ENCODE measurements at places on chromosomes 12 and 14.

DNA sequence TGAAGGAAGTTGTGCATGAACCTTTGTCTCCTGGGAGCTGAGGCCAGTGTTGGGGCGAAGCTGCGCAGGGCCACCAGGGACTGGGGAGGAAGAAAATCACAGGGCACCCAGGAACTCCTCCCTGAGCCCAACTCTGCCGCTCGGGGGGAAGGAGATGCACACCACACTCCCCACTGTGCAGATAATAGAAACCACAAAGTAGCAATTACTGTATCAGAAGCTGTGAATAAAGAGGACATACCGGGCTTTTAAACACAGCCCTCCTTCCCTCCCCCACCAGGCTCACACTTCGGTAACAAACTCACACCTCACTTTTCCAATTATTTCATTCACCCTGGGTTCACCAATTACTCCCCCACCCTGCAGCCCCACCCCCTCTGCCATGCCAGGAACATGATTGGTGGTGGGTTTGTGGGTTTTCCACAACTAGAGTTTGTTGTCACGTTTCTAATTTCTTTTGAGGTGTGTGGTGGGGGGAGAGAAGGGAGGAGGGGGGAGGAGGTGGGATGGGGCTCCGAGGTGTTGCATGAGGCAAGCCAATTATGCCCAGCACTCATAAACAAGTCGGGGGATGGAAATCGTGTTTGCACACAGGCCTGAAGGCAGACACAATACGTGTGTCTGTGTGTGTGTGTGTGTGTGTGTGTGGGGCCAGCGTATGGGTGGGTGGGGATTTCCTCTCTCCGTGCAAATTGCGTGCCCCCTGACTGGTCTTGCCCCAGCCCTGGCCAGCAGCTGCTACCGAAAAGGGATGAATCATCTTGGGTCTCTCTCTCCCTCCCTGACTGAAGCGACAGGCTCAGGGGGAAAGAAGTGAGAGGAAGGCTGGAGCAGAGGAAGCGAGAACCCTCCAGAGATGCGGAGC is 103.3 kb downstream of the RBM19 start:
- no peak for DNase-seq

DNA sequence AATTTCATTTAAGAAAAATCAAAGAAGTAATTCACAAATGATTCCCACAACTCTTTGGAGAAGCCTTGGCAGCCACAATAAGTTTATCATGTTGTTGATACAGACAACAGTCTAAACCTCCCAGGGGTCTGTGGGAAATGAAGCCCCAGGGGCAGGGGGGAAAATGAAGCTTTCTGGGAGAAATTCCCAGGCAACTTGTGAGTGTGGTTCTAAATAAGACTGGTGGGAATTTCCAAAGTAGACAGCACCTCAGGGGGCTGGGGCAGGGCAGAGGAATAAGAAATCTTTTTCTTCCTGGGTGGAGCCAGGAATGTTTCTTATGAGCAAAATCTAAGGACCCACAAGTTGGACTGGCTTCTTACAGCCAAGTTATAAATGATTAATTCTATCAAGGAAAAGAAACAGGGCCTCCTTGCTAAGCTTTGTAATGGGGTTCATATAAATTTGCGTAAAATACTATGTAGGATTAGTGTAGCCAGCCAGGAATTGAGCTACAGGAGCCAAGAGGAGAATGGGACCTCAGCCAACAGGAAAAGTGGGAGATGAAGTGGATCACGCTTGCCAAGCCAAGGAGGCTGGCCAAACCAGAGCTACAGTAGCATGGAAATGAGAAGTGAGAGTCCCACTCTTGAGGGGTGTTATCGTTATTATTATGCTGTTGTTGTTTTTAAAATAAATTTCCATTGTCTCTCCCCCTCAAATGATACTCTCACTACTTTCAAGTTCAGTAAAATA is 182.9 kb upstream of the FAR2 start:
- DNase-seq: peak; percentile 39

DNA sequence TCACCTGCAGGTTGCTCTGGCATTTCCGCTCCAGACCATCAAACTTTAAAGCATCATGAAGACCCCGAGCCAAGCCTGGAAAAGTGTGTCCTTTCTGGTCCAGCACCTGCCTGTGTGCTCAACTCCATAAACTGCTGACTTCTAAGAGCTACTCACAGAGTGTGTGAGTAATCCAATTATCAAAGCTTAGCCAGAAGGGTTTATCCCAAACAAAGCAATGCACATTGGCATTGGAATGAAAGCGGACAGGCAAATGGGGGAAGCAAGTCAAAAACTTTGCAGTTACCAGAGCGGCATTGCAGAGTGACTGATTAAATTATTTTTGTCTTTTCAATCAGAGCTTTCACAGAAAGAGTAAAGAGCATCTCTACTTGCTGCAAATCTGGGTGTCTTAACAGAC is 1262.4 kb upstream of the SEL1L start:
- DNase-seq: no peak

GRCh38 chr12:38664661-38665269 is 240.6 kb downstream of the CPNE8 start:
- no peak for DNase-seq

DNA sequence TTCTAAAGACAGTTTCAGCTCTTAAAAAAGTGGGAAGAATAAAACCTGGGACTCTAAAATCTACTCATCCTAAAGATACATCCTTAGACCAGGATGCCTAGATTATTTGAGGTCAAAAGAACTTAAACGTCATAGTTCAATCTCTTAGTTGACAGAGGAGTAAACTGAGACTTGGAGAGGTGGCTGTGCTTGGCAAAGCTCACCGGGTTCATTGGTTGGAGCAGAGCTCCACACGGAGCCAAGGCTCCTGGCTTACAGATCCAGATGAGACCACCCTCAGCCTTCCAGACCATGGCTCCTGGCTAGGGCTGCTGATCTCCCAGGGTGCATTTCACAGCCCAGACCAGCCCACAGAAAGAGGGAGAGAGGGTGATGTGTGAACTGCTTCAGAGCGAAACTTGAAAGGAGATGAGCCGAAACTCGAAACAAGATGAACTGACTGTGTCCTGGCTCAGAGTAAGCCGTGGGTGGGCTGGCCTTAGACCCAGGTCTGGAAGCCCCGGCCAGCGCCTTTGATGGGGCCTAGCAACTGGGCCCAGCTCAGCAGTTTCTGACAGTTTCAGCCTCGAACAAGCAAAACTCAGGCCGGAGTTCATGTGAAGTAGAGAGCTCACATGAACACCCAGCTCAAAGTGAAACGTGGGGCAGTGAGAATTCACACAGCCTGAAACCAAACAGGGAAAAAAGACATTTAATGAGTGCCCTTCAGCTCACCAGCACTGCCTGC is 1044.8 kb downstream of the BCL11B start:
- DNase-seq: no peak

DNA sequence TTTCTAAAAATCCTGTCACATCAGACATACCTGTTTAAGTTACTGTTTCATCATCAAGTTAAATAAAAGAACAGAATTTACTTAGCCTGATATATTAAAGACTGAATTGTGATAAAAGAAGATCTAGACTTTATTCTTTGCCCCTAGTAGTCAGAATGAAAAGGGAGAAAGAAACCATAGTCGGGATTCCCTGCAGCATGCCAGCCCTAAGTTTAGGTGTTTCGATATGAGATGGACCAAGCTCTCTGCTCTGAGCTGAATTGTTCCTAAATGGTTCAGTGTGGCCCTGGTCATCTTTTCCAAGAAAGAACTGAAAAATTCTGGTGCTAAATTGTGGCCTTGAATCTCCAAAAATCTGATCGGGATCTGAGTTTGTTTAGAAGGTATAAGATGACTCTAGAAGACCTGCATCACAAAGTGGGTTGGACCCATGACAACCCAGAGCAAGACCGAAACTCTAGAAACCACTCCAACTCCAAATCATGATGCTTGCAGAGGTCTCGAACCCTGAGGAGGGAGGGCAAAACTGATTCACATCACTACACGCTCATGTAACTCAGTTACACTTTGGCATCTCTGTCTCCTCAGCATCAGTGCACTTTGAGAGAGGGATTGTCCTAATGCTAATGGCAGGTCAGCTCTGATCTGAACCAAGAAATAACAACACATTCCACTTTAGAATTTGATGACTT is 15.7 kb downstream of the PTGER2 start:
- no peak for DNase-seq

DNA sequence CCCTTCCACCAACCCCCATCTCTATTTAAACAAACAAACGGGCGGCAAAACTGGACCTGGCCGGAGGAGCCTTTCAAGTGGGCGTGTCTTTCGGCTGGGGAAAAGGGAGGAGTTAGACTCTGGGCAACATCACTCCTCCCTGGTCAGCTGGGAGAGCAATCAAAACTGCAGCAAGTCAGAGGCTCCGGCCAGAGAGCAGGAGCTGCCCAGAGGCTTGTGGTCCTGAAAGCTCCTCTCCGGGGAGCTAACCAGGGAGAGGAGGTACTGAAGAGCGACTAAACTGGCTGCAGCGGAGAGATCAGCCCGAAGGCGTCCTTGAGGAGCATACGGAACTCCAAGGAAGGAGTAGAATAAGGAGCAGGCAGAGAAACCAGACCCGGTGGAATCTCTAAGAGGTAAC is at the start of gene NEUROD4:
TSS of gene NEUROD4 (plus strand) at position 191 of the 400 bp plus-strand sequence. CDS start 6,466 bp downstream, outside the sequence.
- DNase-seq: peak; percentile 19

DNA sequence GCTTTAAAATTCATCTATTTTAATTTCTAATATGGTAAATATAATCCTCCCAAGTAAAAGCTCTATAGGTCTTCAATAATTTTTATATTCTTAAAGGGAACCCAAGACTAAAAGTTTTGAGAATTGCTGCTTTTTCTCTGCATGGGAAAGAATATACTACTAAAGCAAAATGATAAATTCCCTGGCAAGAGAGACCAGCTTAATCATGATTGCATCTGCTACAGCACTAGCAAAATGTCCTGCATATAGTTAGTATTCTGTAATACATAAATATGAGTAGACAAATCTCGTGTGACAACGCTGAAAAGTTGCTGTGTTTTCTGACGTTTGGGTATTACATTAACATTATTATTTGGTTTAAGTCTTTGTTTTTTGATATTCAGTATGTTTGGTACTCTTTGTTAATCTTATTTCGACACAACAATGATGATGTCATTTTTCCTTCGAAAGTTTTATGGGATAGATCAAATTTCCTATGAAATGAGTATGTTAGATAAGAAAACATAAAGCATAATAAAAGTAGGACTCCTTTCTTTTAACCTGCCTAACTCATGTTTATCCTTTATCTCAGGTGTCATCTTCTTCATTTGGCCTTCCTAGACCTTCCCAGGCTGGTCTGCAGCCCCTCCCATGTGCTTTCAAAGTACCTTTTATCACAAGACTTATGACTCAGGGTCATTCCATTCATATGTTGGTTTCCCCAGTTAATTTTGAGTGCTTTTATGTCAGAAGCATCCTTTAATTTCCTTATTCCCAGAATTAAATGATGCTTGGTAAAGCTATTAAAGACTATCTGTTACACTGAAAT is 321.9 kb downstream of the RAD51B start:
- no peak for DNase-seq

DNA sequence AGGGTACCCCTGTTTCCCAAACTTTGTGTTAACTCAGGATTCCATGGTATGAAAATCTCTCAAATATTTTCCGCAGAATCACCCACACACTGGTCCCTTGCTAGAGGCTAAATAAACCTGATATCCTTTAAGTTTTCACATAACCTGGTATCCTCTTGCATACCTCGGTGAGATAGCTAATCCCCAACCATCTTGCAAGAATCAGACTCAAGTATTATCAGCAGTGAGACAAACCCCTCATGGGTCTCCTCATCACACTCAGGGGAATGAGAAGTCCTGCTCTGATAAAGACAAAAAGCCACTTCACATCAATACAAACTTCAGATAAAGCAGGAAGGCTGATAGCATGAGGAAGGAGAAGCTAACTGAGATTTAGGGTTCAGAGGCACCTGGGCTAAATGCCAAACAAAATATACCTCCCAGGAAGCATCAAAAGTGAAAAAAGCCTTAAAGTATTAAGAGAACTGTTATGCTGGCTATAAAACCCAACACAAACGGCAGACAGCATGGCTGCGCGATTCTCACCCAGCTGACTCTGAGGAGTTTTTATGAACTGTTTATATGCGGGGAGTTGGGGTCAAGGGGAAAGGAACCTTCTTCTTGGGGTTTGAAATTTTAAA is 96.5 kb downstream of the FOXN3 start:
- DNase-seq: no peak

GRCh38 chr12:28175098-28175589 is 15.1 kb upstream of the CCDC91 start:
- no peak for DNase-seq

- DNase-seq: no peak
Observed at GRCh38 chr12:84924981-84925380, 12.4 kb upstream of the SLC6A15 start.

DNA sequence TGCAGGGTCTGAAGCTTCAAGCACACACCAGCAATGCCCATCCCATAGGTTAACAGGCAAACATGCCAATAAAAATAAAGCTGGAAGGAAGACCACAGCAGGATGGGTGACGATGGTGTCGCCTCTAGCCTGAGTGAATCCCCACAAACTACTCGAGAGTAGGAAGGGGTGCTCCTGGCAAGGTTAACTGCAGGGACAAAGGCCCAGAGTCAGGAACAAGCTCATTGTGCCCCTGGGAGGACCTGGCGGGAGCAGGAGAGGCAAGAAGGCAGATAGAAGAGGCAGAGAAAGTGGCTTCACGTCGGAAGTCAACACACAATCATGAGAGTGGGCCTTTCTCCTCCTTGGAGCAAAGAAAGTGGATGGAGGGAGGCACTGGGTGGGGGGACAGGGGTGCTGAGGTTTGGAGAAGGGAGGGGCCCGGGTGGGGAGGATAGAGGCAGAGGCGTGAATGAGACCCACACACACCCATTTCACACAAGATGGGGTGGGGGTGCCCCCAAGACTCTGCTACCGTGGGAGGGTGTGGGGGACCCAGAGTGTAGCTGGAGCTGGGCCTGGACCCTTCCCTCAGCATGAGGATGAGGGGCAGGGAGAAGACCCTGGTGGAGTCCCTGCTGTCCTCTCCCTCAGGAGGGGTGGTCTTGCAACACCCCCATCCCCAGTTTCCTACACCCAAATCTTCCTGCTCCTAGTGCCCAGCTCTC is 43.1 kb downstream of the DIO3 start:
- DNase-seq: peak; percentile 4

GRCh38 chr12:47799357-47799955 is 20.2 kb downstream of the HDAC7 start:
- DNase-seq: peak; percentile 69

GRCh38 chr12:93571365-93571924 is 1.0 kb upstream of the SOCS2 start:
- DNase-seq: peak; percentile 78

DNA sequence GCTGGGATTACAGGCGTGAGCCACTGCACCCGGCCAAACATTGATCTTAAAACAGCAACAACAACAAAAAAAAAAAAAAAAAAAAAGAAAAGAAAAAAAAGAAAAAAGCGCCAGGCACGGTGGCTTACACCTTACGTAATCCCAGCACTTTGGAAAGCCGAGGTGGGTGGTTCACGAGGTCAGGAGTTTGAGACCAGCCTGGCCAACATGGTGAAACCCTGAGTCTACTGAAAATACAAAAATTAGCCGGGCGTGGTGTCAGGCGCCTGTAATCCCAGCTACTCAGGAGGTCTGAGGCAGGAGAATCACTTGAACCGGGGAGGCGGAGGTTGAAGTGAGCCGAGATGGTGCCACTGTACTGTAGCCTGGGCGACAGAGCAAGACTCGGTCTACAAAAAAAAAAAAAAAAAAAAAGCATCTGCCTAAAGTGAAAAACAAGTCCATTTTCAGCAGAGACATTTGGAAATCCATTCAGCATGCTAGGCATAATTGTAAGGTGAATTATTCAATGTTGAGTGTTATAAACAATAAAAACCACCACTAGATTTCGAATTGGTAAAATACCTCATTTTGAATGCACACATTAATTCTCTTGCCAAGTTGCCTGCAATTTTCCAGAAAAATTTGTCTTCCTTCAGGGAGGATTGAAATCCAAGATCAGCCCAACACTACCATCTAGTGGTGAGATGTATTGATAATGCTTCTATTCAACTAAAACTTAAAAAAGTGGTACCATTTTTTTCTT is 8.0 kb upstream of the CERS5 start:
- DNase-seq: no peak

- no peak for DNase-seq
Observed at GRCh38 chr12:91194500-91194899, 11.9 kb upstream of the DCN start.
